Keratinocyte (primary cell): ENCODE measurements at places on chromosomes 6 and 20. TPM values are rescaled to one million over a fixed set of nuclear protein-coding genes. Genes with fewer than 3 reads are reported as not detected.

DNA sequence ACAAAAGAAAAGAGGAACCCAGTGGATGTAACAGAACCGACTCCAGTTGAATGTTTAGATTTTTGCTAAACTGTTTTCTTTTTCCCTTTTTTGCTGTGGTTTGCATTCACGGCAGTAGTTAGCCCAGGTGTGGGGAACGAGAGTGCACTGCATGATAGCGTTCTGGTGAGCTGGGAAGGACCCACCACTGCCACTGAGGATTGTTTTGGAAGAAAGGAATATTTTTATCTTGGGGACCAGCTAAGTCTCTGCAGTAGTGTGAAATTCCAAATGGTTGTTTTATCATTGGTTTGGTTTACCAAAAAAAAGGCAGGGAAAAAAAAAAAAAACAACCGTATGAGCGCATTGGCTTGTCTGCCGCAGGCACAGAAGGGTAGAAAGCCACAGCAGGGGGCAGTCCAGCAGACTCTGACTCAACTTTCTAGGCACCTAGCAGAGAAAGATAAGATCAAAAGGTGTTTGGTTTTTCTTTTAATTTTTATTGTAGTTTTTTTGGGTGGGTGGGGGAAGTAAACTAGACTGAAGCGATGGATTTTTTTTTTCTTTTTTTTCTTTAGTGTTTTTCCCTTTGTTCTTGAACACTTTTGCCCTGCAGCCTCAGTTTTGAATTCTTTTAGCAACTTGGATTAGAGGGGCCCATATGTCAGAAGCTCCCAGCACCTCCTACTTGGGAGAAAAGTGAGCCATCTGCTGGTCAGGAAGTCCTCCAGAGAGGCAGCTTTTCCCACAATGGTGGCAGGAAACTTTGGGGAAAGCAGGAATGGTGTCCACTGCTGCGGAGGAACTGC, 13.5 kb upstream of the RAB5IF start:
- H3K27me3 ChIP-seq, result no peaks in the 10 kb centered on the region
- peaks cover 4% of the 10 kb centered on the region for H3K4me1 ChIP-seq
- no peak overlapping the region for H3K27ac ChIP-seq
- H3K4me3 ChIP-seq, result no peak overlapping the region
- H3K36me3 ChIP-seq, result no peaks in the 10 kb centered on the region
- DNase-seq, result no peak

- H3K27me3 ChIP-seq, result no peaks in the 10 kb centered on the region
- H3K4me3 ChIP-seq, result no peak overlapping the region
- H3K27ac ChIP-seq, result no peak overlapping the region
- peaks cover 40% of the 10 kb centered on the region for H3K4me1 ChIP-seq
- H3K36me3 ChIP-seq, result no peaks in the 10 kb centered on the region
These were observed 156.0 kb upstream of the MLN start for GRCh38 chr6:33959661-33960344.

DNA sequence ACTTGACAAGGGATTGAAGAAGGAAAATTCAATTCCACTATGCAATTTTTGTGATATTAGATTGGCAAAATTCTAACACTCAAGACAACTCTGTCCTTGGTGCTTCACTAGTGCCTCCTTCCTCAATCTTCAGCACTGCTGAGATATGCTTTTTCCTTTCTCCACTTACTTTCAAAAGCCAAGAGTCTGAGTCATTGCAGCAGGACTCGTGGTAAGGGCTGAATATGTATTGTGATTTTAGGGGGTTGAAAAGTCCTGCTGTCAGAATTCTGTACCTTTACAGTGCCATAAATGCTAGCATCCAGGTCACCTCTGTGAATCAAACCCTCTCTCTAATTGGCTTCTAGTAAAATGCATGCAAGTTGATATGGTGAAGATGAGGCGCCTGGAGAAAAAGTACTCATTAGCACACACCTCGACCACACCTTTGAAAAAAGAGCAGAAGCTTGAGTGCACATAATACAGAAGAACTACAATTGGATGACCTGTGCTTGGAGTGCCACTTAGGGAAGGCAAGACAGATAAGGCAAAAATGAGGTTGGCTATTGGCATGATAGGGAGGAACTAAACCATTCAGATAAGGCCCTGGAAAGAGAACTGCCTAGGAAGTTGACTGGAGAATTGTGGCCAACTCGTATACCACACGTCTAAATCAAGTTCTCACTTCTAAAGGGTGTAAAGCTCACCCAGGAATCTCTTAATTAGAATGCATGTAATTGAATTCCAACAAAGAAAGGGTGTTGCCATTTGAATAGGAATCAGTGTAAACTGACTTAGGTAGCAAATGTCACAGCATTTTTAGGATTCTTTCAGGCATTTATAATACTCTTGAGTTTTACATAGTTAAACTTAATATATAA, 43.6 kb upstream of the FAM83B start:
- H3K36me3 ChIP-seq, result no peaks in the 10 kb centered on the region
- DNase-seq, result no peak
- peaks cover 21% of the 10 kb centered on the region for H3K4me1 ChIP-seq
- no peak overlapping the region for H3K4me3 ChIP-seq
- H3K27me3 ChIP-seq, result no peaks in the 10 kb centered on the region
- H3K27ac ChIP-seq, result no peak overlapping the region

GRCh38 chr6:125316621-125317020, 14.9 kb upstream of the HDDC2 start:
- H3K27ac ChIP-seq, result no peak overlapping the region
- no peaks in the 10 kb centered on the region for H3K36me3 ChIP-seq
- no peaks in the 10 kb centered on the region for H3K4me1 ChIP-seq
- H3K27me3 ChIP-seq, result no peaks in the 10 kb centered on the region
- H3K4me3 ChIP-seq, result no peak overlapping the region

- H3K36me3 ChIP-seq, result no peaks in the 10 kb centered on the region
- no peaks in the 10 kb centered on the region for H3K4me1 ChIP-seq
- H3K27me3 ChIP-seq, result no peaks in the 10 kb centered on the region
- DNase-seq, result no peak
These were observed 104.0 kb upstream of the EPHA7 start for GRCh38 chr6:93523365-93523764.

GRCh38 chr6:1602049-1602713, 7.5 kb upstream of the FOXC1 start:
- H3K4me3 ChIP-seq, result no peak overlapping the region
- H3K36me3 ChIP-seq, result no peaks in the 10 kb centered on the region
- no peak overlapping the region for H3K27ac ChIP-seq
- no peak for DNase-seq

DNA sequence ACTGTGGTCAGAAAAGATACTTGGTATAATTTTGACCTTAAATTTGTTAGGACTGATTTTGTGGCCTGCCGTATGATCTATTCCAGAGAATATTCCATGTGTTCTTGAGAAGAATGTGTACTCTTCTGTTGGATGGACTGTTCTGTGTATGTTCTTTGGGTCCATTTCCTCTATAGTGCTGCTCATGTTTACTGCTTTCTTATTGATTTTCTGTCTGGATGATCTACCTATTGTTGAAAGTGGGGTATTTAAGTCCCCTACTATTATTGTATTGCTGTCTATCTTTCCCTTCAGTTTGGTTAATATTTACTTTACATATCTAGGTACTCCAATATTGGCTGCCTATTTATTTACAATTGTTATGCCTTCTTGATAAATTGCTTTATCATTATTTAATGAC, 298.4 kb downstream of the BCKDHB start:
- H3K27me3 ChIP-seq, result no peaks in the 10 kb centered on the region
- no peak overlapping the region for H3K27ac ChIP-seq
- H3K4me1 ChIP-seq, result no peaks in the 10 kb centered on the region

DNA sequence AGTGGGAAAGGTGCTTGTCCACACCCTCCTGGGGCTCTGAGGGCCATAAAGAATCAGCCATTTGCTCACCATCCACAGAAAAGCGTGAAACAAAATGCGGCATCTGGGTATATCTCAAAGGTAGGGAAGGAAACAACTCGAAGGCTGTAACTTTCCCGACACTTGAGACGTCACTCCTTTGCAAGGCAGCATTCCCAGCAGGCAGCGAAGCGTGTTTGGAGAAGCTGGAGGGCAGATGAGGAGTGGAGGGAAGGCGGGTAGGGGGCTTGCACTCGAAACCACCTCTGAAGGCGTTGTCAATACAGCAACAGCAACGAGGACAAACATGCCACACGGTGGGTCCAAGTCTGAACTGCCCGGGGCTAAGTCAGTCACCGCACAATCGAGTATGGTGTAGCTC, 98.4 kb downstream of the FOXC1 start:
- no peak for DNase-seq
- peaks cover 25% of the 10 kb centered on the region for H3K4me1 ChIP-seq
- no peak overlapping the region for H3K4me3 ChIP-seq
- no peaks in the 10 kb centered on the region for H3K27me3 ChIP-seq
- no peaks in the 10 kb centered on the region for H3K36me3 ChIP-seq

- no peaks in the 10 kb centered on the region for H3K36me3 ChIP-seq
- H3K27me3 ChIP-seq, result no peaks in the 10 kb centered on the region
- H3K4me1 ChIP-seq, result no peaks in the 10 kb centered on the region
- H3K4me3 ChIP-seq, result no peak overlapping the region
- no peak for DNase-seq
- H3K27ac ChIP-seq, result no peak overlapping the region
These were observed 51.6 kb downstream of the FAM184A start for GRCh38 chr6:119026822-119027221.

DNA sequence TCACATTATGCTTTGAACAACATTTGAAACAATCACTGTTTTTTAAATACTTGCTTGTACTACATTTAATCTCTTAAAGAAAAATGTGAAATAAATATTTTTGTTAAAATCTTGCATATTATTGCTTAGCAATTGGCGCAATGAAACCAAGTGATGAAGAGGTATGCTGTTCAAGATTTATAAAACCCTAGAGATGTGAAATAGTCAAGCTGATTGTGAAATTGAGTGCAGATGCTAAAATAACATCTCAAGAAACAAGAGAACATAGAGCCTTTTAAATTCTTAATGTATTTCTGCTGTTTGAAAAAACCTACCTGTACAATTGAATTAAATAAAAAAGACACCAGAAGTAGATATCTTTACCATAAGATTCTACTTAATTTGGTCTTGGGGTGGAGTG, 179.2 kb upstream of the MCHR2 start:
- no peak overlapping the region for H3K4me3 ChIP-seq
- H3K36me3 ChIP-seq, result no peaks in the 10 kb centered on the region
- H3K4me1 ChIP-seq, result peaks cover 6% of the 10 kb centered on the region
- no peak overlapping the region for H3K27ac ChIP-seq
- no peak for DNase-seq

- no peak overlapping the region for H3K4me3 ChIP-seq
- H3K36me3 ChIP-seq, result peaks cover 8% of the 10 kb centered on the region
- no peak for DNase-seq
- no peak overlapping the region for H3K27ac ChIP-seq
- no peaks in the 10 kb centered on the region for H3K27me3 ChIP-seq
These were observed 59.8 kb downstream of the SHPRH start for GRCh38 chr6:145904391-145904790.

SLA2 gene
- polyA plus RNA-seq, result 0.01 to 0.04 TPM (median 0.03 TPM) in 3 replicates

- no peak overlapping the region for H3K4me3 ChIP-seq
- no peak overlapping the region for H3K27ac ChIP-seq
- no peak for DNase-seq
- H3K36me3 ChIP-seq, result no peaks in the 10 kb centered on the region
These were observed 121.1 kb downstream of the CDC5L start for GRCh38 chr6:44508646-44509045.

PROCR gene
- polyA plus RNA-seq, result 61.6 to 92.4 TPM (median 74.1 TPM) in 3 replicates

DNA sequence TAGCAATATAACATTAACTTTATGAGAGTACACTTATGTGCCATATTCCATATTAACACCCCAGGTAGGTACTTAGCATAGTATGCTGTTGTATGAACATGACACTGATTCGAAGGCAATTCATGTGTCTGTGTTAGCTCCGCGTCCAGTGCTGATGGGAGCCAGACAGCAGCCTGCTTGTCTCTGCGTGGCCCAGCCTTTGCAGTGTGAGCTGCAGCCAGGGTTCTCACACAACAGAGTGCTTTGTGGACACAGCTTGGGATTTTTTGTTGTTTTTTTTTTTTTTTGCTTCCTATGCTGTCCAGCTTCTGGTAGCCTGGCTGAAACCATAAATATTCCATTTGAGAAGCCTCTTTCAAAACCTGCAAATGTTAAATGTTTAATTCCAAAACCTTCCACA, 350.9 kb downstream of the SMOC2 start:
- no peaks in the 10 kb centered on the region for H3K27me3 ChIP-seq
- H3K4me3 ChIP-seq, result no peak overlapping the region
- H3K27ac ChIP-seq, result no peak overlapping the region
- H3K36me3 ChIP-seq, result no peaks in the 10 kb centered on the region

KCNQ2 gene
- polyA plus RNA-seq, result 0.12 TPM in 1 of 3 replicates, not detected in the others

- H3K4me1 ChIP-seq, result peaks cover 10% of the 10 kb centered on the region
- H3K27ac ChIP-seq, result peak overlapping the region; percentile 28
- no peaks in the 10 kb centered on the region for H3K27me3 ChIP-seq
- no peak for DNase-seq
These were observed 2.3 kb downstream of the SNX9 start for GRCh38 chr6:157825243-157825904.

GRCh38 chr6:12012038-12012557, at the start of gene HIVEP1:
TSS of gene HIVEP1 (plus strand) at chr6:12012312. CDS start at chr6:12015629, 3,317 bp downstream.
- peaks cover 3% of the 10 kb centered on the region for H3K36me3 ChIP-seq
- H3K4me1 ChIP-seq, result peaks cover 22% of the 10 kb centered on the region
- DNase-seq, result no peak
- peak within 1 kb of the TSS; percentile 89 for H3K27ac ChIP-seq

GRCh38 chr20:53967527-53967926, 102.9 kb downstream of the BCAS1 start:
- no peak overlapping the region for H3K27ac ChIP-seq
- no peaks in the 10 kb centered on the region for H3K4me1 ChIP-seq
- DNase-seq, result no peak
- no peaks in the 10 kb centered on the region for H3K27me3 ChIP-seq
- no peaks in the 10 kb centered on the region for H3K36me3 ChIP-seq
- H3K4me3 ChIP-seq, result no peak overlapping the region

GRCh38 chr6:2839982-2840748, 1.5 kb downstream of the SERPINB1 start:
- H3K4me1 ChIP-seq, result peaks cover 45% of the 10 kb centered on the region
- H3K27me3 ChIP-seq, result no peaks in the 10 kb centered on the region
- peaks cover 6% of the 10 kb centered on the region for H3K36me3 ChIP-seq
- peak overlapping the region; percentile 86 for H3K27ac ChIP-seq

- no peaks in the 10 kb centered on the region for H3K27me3 ChIP-seq
- no peak overlapping the region for H3K27ac ChIP-seq
- H3K4me3 ChIP-seq, result no peak overlapping the region
- no peaks in the 10 kb centered on the region for H3K36me3 ChIP-seq
- no peak for DNase-seq
These were observed 1265.4 kb upstream of the MAP3K7 start for GRCh38 chr6:91852252-91852651.

- H3K27me3 ChIP-seq, result no peaks in the 10 kb centered on the region
- DNase-seq, result no peak
- H3K4me1 ChIP-seq, result peaks cover 37% of the 10 kb centered on the region
- H3K36me3 ChIP-seq, result no peaks in the 10 kb centered on the region
These were observed 8.2 kb upstream of the MDFI start for GRCh38 chr6:41630069-41630468.

GRCh38 chr6:163661272-163661671, 246.8 kb downstream of the QKI start:
- H3K4me1 ChIP-seq, result no peaks in the 10 kb centered on the region
- no peak overlapping the region for H3K4me3 ChIP-seq
- H3K27ac ChIP-seq, result no peak overlapping the region
- no peaks in the 10 kb centered on the region for H3K36me3 ChIP-seq

GRCh38 chr6:152094992-152095592, 287.6 kb downstream of the ESR1 start:
- peak overlapping the region; percentile 83 for H3K27ac ChIP-seq
- no peaks in the 10 kb centered on the region for H3K36me3 ChIP-seq
- peaks cover 68% of the 10 kb centered on the region for H3K4me1 ChIP-seq
- H3K27me3 ChIP-seq, result no peaks in the 10 kb centered on the region
- H3K4me3 ChIP-seq, result no peak overlapping the region
